HFFc6 (cell line): ENCODE measurements at places on chromosomes 13 and 19.

DNA sequence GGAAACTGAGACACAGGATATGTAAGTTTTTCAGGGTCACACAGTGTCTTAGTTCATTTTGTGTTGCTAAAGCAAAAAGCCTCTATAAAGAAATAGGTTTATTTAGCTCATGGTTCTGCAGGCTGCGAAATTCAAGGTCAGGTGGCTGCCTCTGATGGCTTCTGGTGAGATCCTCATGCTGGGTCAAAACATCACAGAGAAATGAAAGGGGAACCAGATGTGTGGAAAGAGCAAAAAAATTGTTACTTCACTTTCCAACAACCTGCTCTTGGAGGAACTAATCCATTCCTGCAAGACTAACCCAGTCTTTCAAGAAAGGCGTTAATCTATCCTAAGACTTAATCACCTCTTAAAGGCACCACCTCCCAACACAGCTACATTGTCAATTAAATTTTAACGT lies 64.2 kb upstream of the UBL3 start:
- DNase-seq: no peak

- no peak for DNase-seq
These were observed 70.5 kb upstream of the ZNF420 start for GRCh38 chr19:37007587-37008220.

GRCh38 chr13:105541565-105541964 lies 993.9 kb downstream of the EFNB2 start:
- no peak for DNase-seq

GRCh38 chr13:26280822-26281221 lies 26.9 kb downstream of the CDK8 start:
- no peak for DNase-seq

DNA sequence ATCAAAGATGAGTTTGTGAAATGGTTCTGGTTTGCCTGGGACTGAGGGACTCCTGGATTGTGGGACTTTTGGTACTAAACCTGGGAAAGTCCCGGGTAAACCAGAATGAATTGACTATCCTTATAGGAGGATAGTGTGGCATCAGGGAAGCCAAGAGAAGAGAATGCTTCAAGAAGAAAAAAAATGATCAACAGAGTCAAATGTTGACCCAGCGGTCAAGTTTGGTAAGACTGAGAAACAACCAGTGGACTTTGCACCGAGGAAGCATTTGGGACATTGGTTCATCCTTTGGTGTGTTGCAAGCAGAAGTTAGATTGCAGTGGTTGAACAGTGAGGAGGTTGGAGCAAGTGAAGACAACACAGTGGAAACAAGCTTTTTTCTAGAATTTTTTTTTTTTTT lies 33.5 kb downstream of the CLEC17A start:
- no peak for DNase-seq

DNA sequence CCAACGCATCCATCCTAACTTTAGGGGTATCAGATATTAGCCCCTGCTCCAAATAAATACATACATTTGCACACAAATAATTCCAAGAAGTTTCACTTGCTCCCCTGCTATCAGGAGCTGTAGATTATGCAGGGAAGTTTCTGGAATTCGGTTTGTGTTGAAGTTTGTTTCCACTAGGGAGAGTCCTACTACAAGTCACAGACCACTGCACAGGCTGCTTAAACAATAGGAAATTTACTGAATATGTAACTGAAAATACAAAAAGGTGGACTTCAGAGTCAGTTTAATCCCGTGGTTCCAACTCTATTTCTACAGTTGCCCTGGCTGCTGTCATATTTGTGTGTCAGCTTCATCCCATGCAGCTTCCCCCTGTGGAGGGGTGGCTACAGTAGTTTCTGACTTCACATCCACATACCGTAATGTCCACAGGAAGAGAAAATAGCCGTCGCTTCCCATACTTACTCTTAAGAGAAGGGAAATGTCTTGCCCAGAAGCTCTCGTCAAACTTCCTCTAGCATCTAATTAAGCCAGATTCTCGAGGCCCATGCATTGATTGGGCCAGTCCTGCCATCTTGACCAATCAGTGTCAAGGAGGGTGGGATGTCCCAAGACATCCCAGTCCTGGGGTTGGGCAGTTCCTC lies 286.6 kb downstream of the COG6 start:
- DNase-seq: no peak

GRCh38 chr13:112931028-112931934 lies 37.7 kb upstream of the MCF2L start:
- DNase-seq: no peak

DNA sequence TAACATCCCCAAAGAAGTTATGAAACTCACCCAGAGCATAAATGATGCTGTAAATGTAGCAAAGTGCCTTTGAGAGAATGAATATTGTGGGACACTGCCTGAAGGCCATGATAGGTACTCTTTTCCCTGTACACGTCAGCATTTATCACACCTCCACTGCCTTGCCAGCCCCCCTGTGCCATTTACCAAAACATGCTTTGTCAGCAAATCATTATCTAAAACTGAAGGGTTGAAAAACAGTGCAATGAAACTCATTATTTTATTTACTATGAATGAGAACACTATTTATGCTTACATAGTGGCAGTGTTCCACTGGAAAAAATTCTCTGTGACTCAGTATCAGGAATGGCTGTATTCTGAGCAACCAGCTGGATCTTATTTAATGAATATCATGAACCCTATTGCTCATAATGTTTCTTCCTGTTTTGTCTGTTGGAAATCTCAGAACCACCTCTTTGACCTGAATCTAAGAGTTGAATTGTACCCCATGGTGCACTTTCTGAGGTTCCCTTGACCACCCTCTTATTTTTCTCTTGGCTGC lies 564.1 kb downstream of the DCT start:
- peak; percentile 53 for DNase-seq

GRCh38 chr19:13885826-13886365 lies 9.0 kb downstream of the NANOS3 start:
- no peak for DNase-seq
